ENCODE measurements at places on chromosomes 4 and X.
A peak's percentile ranks its signal among the peaks of the same experiment; 100 is the strongest.

DNA sequence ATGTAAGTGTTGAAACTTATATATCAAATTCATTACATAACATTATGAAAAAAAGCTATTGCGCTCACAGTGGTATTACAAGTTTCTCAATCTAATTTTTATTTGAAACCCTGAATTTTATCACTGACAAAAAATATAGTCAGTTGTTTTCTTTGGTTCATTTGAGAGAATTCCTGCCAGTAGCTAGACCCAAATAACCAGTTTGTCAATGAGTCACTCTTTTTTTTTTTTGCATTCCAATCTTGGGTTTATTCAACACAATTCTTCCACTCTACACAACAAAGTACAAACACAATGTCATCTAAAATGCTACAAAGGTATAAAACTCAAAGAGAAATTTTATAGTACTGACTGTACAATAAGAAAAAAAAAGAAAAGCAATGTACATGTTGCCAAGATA, 13.1 kb downstream of the HPF1 start:
- peak; percentile 29 for DNase-seq

- peak; percentile 63 for DNase-seq
These were observed 3.8 kb upstream of the DCAF4L1 start for GRCh38 chr4:41977709-41978108.

DNA sequence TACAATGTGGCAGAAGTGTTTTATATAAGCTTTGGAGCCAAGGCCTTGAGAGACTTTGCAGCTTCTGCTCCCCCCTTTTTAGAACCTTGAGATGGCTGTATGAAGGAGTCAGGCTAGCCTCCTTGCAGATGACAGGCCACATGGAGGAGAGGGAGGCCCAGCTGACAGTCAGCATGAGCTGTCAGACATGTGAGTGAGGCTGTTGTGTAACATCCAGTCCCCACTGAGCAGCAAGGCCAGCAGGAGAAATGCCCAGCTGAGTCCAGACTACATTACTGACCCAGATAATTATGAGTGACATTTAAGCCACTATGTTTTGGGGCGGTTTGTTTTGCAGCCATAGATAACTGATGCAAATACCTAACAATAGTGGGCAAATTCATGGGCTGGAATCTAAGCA, 515.3 kb upstream of the ARX start:
- DNase-seq, result no peak

DNA sequence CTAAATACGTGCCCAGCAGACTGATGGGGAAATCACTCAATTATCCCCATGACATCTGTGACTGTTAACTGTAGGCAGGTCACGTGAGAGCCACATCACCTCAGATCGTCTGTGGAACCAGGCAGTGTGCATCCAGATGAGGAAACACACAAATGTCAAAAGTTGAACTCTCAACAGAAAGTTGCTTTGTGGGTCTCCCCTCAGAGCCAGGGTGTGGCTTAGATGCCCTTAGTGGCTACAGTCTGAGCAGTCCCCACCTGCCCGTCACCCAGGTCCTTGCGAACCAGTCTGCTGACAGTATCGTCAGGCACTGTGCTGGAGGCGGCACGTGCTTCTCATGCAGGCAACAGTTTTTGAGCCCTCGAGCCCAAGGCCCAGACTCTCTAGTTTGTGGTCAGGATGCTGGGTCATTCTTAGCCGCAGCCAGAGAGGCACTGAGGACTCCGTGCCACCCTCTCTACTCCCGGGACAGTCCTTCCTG, 10.8 kb downstream of the TMEM187 start:
- DNase-seq, result no peak

- no peak for DNase-seq
These were observed 463.4 kb upstream of the GRID2 start for GRCh38 chr4:91840359-91840758.

GRCh38 chrX:68651110-68651509, 3.6 kb downstream of the STARD8 start:
- DNase-seq, result no peak

GRCh38 chr4:159220353-159220752, 117.5 kb downstream of the RAPGEF2 start:
- DNase-seq, result peak; percentile 35

DNA sequence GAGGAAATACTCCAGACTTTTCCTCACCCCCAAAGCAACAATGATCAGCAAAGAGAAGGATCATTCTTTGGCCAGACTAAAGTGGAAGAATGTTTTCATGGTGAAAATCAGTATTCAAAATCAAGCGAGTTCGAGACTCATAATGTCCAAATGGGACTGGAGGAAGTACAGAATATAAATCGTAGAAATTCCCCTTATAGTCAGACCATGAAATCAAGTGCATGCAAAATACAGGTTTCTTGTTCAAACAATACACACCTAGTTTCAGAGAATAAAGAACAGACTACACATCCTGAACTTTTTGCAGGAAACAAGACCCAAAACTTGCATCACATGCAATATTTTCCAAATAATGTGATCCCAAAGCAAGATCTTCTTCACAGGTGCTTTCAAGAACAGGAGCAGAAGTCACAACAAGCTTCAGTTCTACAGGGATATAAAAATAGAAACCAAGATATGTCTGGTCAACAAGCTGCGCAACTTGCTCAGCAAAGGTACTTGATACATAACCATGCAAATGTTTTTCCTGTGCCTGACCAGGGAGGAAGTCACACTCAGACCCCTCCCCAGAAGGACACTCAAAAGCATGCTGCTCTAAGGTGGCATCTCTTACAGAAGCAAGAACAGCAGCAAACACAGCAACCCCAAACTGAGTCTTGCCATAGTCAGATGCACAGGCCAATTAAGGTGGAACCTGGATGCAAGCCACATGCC, 89.7 kb downstream of the TET2 start:
- no peak for DNase-seq

- DNase-seq, result no peak
These were observed 4.2 kb downstream of the CXorf65 start for GRCh38 chrX:71102292-71102691.

DNA sequence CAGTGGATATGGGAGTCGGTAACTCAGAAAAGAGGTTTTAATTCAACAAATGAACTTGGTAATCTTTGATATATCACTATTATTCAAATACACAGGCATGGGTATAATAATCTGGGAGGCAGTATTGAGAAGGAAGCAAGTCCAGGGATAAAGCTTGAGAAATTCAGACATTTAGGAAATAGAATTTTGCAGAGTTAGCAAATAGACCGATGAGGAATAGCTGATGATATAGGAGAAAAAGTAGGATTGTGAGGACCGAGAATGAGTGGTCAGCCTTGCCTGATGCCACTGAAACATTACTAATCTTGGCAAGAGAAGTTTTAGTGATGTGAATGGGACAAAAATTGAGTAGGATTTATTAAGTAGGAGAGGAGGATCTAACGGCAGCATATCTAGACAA, 71.9 kb downstream of the TLL1 start:
- no peak for DNase-seq

DNA sequence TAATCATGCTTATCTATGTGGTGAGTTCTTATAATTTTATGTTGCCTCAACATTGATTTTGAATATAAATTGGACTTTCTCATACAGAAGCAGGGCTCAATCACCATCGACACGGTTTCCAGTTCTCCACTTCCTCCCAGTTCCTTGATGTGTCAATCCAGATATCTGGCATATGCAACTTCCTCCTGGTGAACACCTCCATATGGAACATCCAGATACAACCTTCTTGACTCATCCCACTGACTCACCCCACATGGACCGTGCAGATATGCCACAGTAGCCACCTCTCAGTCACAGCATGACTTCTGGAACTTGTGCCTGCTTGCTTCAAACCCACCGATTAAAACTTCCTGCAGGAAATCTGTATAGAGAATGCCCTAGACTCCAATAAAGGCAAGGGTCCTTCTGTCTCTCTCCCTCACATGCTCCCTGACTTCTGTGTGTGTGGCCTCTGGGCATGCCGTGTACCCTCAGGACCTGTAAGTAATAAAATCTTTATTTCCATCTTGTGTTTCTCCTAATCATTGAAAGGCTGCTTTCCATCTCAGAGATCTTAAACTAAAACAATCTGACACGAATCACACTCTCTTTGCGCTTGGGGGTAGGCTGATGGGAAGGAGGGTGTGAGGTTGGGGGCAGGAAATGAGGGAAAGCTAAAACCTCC, 67.0 kb downstream of the HTRA3 start:
- peak; percentile 25 for DNase-seq

- DNase-seq, result no peak
These were observed 76.5 kb upstream of the CITED1 start for GRCh38 chrX:72382202-72382595.

DNA sequence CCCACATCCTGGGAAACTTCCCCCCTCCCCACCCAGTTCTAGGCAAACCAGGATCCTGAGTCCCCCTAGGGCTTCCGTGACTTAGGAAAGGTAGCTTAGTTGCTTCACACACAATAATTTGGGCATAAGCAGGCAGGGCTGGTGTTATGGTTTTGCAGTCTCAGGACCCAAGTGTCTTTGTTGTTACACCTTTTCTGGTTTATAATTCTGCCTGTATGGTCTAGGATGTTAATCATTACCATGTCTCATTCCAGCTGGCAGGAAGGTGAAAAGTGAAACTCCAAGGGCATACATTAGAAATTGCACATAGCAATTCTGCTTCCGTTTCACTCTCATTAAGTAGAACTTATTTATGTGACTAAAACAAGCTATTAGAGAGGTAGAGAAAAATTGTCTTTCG, 16.8 kb downstream of the UGT8 start:
- no peak for DNase-seq

GRCh38 chr4:177293208-177294033, 16.3 kb upstream of the NEIL3 start:
- no peak for DNase-seq

- DNase-seq, result no peak
These were observed 454.9 kb downstream of the CCSER1 start for GRCh38 chr4:90582087-90582486.

DNA sequence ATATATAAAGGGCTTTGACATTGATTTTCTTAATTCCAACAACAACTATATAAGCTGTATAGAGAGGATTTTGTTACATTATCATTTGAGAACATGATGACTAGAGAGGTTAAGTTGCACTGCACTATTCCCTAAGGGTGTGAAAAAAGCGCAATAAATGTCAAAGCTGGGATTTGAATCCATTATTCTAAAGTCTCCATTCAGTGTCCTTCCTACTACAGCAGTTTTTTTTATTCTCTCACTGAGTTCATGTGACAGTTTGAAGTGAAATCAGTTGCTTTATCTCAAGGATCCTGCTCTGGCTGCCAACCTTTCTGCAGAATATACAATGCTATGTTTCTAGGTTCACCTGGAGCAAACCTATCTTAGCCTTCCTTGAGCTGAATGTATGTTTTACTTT, 177.5 kb downstream of the ANKRD50 start:
- DNase-seq, result no peak

DNA sequence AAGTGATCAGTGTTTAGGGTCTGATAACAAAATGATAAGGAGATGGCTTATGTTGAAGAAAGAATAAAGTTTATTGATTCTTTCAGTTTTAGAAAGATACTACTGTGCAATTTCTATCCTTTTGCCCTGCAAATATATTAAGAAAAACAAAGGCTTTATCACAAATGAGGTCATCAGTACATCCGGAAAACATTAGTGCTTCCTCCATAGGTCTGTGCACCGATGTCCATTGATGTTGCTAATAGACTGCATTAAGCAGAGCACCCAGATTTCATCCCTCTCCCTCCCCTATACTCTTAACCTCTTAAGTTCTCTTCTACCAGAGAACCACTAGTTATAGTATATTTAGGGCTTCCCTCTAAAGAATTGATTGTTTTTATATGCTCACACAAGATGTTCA, 53.7 kb upstream of the HHIP start:
- DNase-seq, result no peak

- no peak for DNase-seq
These were observed 114.6 kb downstream of the UBE2K start for GRCh38 chr4:39812500-39812899.

DNA sequence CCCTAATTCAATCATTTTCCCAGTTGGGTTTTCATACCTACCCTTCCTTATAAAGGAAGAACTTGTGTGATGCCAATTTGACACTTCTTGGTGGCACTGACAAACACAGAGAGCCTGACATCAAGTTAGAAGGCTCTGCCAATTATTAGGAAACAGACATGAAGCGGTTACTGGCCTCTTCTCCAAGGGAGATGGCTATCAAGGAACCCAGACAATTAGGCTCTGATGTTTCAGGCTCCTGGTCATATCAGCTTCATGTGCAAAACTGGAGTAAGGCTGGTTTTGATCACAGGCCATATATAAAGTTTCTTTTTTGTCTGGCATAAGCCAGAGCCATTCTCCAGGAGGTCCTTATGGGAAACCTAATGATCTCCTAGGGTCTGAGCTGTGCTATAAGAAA, 428 bp downstream of the ARL13A start:
- DNase-seq, result no peak

- no peak for DNase-seq
These were observed 246.9 kb upstream of the GPC4 start for GRCh38 chrX:133661962-133662839.

- peak; percentile 27 for DNase-seq
These were observed 30.1 kb downstream of the TEX13A start for GRCh38 chrX:105190252-105190853.

- DNase-seq, result peak; percentile 53
These were observed 122.2 kb downstream of the SHROOM4 start for GRCh38 chrX:50691820-50692219.

Data from fibroblast of skin of scalp (primary cell).